NCI-H2081 (cell line): ENCODE measurements at places on chromosomes 2 and 18.

DNA sequence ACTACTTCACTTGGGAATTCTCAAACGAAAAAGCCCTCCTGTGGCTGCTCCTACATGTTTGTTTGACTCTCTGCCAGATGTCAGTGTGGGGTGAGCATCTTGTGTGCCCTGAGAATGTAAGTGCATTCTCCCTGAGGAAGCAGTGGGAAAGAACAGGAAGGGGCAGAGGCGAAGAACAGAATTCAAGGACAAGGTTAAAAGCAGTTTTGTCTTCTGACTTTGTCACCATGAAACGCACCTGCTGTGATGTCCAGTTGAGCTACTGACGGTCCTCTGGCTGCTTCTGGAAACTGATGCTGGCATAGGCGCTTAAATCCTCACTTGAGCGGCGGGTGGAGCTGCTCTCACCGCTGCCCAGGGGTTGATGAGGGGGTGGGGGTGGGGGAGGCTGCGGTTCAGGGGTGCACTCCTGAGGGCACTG is 4.9 kb downstream of the IRS1 start:
- DNase-seq = no peak

- DNase-seq = no peak
Measured at GRCh38 chr18:41655074-41655473, 300.0 kb upstream of the PIK3C3 start.

DNA sequence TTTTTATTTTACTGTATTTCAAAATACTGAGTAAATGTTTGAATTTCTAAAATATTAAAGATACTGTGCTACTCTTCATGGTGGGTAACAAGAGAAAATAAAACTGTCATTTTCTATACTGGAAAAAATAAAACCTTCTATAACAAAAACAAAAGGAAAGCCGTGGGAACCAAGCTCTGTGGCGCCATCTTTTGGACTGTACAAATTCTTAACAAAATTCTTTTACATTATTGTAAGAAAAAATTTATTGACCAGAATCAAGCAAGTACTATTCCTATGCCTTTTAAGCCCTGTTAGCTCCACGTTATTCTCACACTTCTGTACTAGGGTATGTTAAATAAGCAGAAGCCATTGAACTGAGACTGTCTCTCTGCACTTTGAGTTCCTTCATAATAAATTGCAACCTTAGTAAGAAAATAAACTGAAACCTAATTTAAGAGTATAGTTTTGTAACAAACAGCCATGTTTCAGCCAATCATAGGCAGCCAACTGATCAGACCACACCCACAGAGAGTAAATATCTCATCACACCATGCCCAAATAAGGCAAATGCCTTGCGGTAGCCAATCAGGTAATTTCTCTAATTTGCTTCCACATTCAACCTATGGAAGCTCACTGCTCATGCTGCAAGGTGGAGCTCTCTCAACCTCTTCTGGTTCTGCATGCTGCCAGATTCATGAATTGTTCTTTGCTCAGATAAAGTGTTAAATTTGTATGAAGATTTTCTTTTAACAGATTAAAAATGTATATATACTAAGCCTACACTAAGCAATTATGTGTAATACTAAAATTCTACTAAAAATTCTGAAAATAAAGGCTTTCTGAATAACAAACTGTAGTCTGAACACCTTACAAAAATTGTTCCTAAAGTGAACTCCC is 42.2 kb downstream of the HIBCH start:
- DNase-seq = peak; percentile 18

DNA sequence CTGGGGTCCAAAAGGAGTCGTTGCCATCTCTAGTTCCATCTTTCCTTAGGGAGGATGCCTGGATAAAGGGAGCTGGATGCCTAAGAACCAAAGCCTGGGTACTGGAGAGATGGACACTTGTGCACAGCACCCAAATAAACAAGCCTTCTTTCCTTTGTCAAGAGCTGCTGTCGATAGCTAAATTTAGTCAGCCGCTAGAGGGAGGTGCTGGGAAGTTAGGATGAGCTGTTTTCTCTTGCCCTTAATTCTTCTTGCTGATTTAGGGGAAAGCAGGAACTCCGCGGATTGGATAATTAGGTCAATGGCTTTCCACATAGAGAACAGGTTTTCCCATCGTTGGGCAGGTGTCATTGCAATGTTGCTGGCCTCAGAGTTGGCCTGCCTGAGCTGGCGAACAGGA is 30.9 kb upstream of the SERPINB12 start:
- DNase-seq = no peak

DNA sequence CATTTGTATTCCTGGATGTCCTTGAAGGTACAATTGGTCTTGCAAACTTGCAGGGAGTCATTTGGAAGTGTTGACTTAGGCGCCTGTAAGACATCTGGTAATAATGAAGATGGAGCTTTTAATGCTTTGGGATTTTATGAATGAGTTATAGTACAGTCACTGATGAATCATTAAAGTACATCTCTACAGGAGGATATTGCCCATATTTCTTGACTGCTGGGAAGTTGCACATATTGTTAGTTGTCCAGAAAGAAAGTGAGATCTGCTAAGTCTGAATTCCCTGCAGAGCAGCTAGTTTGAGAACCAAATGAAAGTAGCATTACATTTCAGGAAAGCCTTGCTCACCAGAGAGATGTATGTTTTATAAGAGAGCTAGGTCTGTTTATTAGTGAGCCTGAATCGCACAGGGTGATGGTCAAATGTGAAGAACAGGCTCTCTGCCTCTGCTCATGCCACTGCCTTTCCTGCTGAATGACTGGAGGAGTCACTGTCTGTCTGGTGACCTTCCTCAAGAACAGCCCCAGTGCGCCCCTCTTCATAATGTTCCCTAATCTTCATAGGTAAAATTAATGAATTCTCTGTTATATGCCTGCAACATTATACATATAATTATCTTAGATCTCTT is 138.9 kb upstream of the KLHL14 start:
- DNase-seq = no peak

- DNase-seq = peak; percentile 27
Measured at GRCh38 chr2:73291461-73292315, 1.7 kb downstream of the EGR4 start.

DNA sequence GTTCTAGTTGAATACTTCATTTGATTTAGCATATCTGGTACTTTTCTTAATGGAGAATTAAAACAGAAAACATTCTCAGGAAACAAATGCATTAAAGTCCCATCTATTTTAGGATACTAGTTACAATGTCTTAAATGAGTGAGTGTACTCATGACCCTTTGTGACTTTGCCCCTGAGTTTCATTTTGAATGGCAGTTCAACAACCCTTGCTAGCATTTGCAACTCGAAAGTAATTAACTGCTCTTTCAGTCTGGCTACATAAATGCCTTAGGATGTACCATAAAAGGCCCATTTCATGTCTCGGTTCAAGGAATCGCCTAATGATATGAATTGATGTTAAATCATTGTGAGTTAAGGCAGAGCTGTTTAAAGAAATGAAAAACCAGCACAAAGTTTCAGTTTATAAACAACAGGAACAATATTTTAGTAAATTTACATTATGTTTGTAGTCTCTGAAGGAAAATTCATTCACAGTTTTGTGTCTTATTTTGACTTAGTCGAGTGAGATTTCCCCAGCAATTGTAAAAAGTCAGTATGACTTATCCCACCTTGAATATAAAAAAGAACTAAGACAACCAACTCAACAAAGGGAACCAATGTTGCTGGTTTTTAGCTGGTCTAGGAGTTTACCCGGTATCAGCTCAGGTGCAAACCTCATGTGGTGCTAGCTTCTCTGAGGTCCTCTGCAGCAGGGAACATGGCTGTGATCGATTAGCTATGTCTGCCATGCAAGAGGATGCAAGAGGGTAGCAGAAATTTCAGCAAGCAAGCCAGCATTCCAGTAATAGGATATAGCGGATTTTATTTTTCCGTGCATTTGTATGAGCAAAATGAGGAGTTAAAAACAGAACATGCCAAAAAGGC is 386.2 kb downstream of the PTPRM start:
- DNase-seq = no peak

DNA sequence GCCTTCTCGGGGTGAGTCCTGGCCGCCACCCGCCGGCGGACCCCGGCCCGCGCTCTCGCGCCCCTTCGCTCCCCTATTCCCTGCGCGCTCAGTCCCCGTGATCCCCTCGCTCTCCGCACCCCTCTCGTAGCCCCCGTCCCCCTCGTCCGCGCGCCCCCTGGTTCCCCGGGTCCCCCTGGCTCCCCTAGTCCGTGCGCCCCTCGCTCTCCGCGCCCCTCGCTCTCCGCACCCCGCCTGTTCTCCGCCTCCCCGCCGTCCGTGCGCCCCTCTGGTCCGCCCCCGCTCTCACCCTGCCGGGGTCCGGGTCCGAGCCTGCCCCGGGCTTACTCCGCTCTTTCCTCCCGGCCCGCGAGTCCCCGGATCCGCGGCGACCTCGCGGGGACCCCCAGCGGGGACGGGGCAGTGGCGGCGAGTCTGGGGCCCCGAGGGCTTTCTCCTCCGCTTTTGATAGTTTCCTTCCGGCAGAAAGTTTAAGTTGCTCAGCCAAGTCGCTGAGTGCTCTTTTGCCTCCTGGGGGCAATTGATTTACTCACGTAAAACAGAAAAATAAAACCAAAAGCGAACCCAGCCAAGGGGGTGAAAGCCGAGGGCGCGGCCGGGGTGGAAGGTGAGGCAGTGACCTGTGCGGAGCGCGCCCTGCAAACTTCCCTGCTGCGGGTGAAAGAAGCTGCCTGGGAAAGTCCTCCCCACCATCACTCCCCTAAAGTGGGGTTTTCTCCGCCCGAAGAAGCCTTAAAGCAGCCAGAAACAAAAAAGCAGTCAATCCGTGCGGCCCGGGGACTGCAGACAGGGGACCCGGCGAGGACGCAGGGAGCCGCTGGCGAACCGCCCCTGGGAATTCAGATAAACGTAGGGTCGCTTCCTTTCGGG is 568 bp downstream of the RAB31 start:
- DNase-seq = no peak

GRCh38 chr18:26908906-26909305 is 43.4 kb upstream of the AQP4 start:
- DNase-seq = no peak

DNA sequence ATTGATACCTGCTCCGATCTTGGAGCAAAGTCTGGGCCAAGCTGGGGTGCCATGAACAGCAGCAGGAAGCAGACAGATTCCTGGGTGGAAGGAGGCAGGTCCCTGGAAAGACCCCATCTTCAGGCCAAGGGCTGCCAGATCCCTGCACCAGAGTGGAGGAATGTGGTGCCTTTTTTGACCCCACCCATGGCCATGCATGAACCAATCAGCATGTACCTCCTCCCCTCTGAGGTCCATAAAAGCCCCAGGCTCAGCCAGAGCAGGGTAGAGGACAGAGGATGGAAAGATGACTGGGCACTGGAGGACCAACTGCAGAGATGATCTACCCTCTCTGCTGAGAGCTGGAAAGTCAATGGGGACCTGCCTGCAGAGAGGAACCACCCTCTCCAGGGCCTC is 34.4 kb upstream of the ID2 start:
- no peak for DNase-seq

- DNase-seq = no peak
Measured at GRCh38 chr2:12718711-12719399, 2.1 kb downstream of the TRIB2 start.

- DNase-seq = no peak
Measured at GRCh38 chr18:24094561-24094960, 44.3 kb upstream of the CABYR start.

DNA sequence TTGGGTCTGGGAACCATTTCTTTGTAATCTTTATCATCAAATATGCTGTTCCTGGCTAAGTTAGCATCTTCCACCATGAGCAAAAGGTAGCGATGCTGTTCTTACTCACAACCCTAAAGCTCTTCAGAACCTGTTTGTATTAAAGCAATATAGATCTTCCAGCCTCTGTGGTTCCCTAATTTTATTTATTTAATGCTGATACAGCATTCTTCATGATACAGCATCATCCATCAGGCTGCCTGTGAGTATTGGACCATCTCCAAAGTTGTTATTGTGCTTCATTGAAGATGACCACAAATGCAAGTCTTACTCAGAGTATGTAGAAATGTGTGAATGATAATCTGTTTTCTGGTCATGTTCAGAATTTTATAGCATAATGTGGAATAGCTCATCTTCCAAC is 40.9 kb upstream of the CTLA4 start:
- DNase-seq = no peak

DNA sequence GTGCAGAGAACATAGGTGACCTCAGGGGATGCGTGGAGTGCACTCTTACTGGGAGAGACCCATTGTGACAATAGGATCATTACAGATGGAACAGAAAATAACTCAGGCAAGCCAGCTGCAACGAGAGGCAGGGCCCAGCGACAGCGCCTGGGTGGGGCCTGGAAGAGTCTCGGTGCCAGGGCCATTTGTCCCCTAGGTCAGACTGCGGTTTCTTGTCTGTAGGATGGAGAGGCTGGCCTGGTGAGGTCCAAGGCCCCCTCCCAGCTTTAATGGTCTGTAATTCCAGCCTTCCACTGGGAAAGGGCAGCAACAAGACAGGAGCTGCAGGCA is 208.6 kb upstream of the APCDD1 start:
- no peak for DNase-seq
